Mesothelial cell of epicardium (in vitro differentiated cells): ENCODE measurements at places on chromosomes 5 and 9.

DNA sequence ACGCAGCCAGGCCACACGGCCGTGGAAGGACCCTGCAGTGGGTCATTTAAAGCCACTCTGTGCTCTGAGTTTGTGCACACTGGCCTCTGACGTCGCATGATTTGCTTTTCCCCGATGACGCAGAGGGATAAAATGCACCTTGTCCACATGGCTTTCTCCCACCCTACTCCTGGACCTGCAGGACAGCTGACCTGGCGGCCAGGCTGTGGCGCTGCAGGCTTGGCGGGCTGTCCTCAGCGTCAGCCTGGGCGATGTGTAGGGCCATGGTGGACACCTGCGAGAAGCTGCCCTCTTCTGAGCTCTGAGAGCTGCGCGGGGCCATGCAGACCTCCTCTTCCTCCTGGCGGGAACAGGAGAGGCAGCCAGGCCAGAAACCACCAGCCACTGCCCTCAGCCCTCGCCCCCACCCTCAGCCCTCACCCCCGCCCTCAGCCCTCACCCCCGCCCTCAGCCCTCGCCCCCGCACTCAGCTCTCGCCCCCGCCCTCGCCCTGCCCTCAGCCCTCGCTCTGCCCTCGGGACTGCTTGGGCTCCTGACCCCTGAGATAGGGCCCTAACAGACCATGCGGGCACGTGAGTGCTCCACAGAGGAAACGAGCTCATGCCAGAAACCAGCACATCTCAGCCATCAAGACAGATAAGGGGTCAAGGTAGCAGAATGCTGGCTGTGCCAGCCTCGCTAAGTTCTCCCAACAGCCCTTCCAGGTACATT is 20.0 kb upstream of the SCGB3A1 start:
- no peaks in the 10 kb centered on the region for H3K36me3 ChIP-seq
- H3K4me3 ChIP-seq = no peak overlapping the region
- H3K27me3 ChIP-seq = peaks cover 2% of the 10 kb centered on the region
- no peak overlapping the region for H3K27ac ChIP-seq

DNA sequence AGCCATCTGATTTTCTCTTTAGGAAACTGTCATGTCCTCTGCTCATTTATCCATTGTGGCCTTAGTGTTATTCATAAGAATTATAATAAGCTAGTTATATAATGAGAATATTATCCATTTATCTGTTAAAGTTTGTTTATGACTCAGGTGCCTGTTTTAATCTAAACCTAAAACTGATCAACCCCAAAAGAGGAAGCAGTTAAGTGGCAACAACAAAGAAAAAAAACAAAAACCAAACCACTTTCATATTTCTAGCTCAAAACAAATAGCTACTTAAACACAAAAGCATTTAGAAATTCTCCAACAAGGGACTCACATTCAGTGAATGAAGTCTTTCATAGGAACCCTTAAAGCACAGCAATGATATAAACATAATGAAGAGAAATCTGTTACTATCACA is 116.4 kb downstream of the APBA1 start:
- H3K27me3 ChIP-seq = peaks cover 17% of the 10 kb centered on the region
- peak overlapping the region; percentile 20 for H3K27ac ChIP-seq
- peaks cover 45% of the 10 kb centered on the region for H3K4me1 ChIP-seq
- no peak overlapping the region for H3K4me3 ChIP-seq
- DNase-seq = no peak
- H3K36me3 ChIP-seq = no peaks in the 10 kb centered on the region

DNA sequence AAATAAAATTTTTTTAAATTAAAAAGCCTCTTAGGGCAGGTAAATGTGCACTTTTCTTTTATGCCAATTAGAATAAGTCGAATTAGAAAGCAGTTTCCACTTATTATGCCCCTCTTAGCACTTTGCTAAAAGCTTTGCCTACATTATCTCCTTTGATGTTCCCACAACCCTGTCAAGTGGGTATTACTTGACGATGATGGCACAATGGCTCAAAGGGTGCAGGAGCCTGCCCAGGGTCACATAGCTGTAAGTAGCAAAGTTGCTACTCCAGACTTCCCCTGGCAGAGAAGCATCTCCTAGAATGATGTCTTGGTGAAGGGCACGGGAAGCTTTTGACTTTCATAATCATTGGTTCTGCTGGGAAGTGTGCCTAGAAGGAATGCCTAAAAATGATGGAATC is 18.4 kb upstream of the IQGAP2 start:
- no peak overlapping the region for H3K27ac ChIP-seq
- no peak for DNase-seq
- no peaks in the 10 kb centered on the region for H3K27me3 ChIP-seq
- H3K4me1 ChIP-seq = peaks cover 69% of the 10 kb centered on the region
- no peaks in the 10 kb centered on the region for H3K36me3 ChIP-seq
- no peak overlapping the region for H3K4me3 ChIP-seq

DNA sequence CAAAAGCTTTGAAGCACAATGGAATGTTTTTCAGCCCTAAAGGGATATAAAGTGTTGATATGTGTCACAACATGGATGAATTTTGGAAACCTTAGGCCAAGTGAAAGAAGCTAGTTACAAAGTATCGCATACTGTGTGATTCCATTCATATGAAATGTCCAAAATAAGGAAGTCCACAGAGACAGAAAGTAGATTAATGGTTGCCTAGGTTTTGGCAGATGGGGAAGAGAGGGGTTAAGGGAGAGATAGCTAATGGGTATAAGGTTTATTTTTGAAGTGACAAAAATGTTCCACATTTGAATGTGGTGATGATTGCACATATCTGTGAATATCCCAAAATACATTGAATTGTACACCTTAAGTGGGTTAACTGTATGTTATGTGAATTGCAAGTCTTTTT is 57.5 kb upstream of the MCCC2 start:
- no peak overlapping the region for H3K27ac ChIP-seq
- no peaks in the 10 kb centered on the region for H3K27me3 ChIP-seq
- H3K36me3 ChIP-seq = peaks cover 44% of the 10 kb centered on the region
- H3K4me3 ChIP-seq = no peak overlapping the region
- H3K4me1 ChIP-seq = no peaks in the 10 kb centered on the region

DNA sequence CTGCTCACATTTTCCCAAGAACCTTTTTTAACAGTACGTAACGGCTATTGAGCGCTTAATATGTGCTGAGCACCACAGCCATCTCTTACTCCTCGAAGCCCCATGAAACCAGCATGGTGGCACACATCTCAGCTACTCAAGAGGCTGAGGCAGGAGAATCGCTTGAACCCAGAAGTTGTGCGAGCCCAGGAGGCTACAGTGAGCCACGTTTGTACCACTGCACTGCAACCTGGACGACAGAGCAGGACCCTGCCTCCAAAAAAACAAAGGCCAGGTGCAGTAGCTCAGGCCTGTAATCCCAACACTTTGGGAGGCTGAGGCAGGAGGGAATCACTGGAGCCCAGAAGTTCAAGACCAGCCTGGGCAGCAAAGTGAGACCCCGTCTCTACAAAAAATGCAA is 28.2 kb downstream of the AQP7 start:
- H3K27ac ChIP-seq = no peak overlapping the region
- H3K4me3 ChIP-seq = no peak overlapping the region
- no peaks in the 10 kb centered on the region for H3K27me3 ChIP-seq
- H3K4me1 ChIP-seq = peaks cover 20% of the 10 kb centered on the region
- no peak for DNase-seq
- peaks cover 9% of the 10 kb centered on the region for H3K36me3 ChIP-seq

DNA sequence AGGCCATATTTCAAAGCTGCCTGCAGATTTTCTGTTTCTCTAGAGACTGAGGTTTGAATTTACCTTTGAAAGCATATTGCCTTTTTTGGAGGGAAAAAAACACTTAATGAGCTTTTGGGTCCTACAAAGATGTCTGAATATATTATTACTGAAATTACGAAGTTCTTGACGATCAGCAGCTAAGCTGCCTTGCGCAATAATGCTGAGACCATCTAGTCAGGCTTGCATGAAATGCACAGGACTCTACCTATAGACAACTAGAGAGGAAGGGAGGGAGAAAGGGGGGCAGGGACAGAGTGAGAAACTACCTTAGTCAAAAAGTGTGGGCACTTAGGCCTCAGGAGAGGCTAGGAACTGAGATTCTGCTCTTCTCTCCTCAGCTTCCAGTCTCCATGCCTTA is 175.9 kb upstream of the KIF2A start:
- H3K27ac ChIP-seq = no peak overlapping the region
- no peaks in the 10 kb centered on the region for H3K4me1 ChIP-seq
- H3K36me3 ChIP-seq = no peaks in the 10 kb centered on the region
- peaks cover 14% of the 10 kb centered on the region for H3K27me3 ChIP-seq
- no peak overlapping the region for H3K4me3 ChIP-seq

DNA sequence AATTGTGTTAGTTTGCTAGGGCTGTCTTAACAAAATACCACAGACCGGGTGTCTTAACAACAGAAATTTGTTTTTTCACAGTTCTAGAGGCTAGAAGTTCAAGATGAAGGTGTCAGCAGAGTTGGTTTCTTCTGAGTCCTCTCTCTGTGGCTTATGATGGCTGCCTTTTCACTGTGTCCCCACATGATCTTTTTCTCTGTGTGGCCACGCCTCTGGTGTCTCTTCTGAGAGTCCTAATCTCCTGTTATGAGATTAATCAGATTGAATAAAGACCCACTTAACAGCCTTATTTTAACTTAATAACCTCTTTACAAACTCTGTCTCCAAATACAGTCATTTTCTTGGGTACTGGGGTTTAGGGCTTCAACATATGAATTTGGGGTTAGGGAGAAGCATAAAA is 561.1 kb downstream of the NR2F1-AS1 start:
- DNase-seq = no peak
- no peak overlapping the region for H3K27ac ChIP-seq
- no peaks in the 10 kb centered on the region for H3K27me3 ChIP-seq
- no peak overlapping the region for H3K4me3 ChIP-seq

DNA sequence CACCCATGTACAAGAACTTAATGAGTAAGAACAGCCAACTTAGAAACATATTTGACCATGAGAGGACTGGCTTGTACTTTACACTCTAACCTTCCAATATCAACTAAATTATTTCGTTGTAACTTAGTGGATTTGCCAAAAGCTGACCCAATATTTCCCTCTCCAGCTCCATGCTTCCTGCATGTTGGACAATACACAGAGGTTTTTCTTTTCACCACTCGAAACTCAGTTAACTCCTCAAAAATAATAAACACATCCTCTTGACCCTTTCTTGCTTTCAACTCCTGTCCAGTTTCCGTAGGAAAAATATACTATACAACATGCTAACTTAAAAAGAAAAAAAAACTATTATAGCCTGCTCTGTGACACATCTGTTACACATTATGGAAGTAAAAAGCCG is 188.9 kb downstream of the MPDZ start:
- H3K4me1 ChIP-seq = peaks cover 44% of the 10 kb centered on the region
- no peak overlapping the region for H3K4me3 ChIP-seq
- H3K27ac ChIP-seq = peak overlapping the region; percentile 57
- peaks cover 8% of the 10 kb centered on the region for H3K36me3 ChIP-seq

DNA sequence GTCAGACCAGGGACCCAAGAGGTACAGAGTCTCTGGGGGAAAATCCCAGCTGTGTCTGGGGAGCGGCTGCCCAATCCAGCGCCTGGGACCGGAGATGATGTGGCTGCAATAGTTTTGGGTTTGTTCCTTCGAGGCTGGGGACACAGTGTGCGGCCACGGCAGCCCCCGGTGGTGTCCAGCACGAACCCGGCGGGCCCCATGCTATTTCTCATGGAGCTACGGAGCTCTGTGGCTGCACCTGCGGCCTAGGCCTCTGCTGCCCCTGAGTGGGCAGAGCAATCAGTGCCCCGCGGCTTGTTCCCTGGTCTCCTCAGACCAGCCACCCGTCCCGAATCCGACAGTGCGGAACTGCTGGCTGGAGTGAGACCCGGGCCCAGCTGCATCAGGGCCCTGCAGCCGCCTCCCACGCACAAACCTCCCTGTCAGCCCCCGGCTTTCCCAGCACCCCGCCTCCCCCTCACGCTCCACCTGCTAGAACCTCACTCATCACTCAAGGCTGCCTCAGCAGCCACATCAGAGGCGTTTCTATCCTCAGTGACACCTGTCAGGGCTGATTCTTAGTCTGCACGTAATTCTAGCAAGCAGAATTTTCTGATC is 29.0 kb downstream of the SARDH start:
- H3K4me3 ChIP-seq = no peak overlapping the region
- peaks cover 32% of the 10 kb centered on the region for H3K4me1 ChIP-seq
- H3K27me3 ChIP-seq = no peaks in the 10 kb centered on the region
- no peaks in the 10 kb centered on the region for H3K36me3 ChIP-seq
- no peak for DNase-seq

DNA sequence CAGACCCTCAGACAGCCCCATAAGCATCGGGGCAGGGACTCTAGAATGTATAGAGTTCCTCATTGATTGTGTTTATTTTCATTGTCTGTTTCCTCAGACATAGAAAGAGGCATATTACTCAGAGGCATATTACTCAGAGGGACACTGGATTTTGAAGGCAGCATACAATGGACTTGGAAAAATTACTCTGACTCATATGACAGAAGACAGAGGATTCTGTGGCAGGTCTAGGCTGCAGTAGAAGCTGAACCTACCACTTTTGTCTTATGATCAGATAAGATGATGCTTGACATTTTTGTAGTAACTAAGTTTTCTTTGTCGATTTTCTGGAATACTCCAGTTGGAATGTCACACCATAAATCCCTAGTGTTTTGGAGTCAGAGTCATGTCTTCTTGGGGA is 105.2 kb downstream of the ST8SIA4 start:
- H3K27me3 ChIP-seq = no peaks in the 10 kb centered on the region
- no peak for DNase-seq
- H3K4me3 ChIP-seq = no peak overlapping the region
- H3K4me1 ChIP-seq = no peaks in the 10 kb centered on the region
- no peak overlapping the region for H3K27ac ChIP-seq
- no peaks in the 10 kb centered on the region for H3K36me3 ChIP-seq

- H3K36me3 ChIP-seq = peaks cover 13% of the 10 kb centered on the region
- peaks cover 27% of the 10 kb centered on the region for H3K27me3 ChIP-seq
- H3K27ac ChIP-seq = no peak overlapping the region
- DNase-seq = no peak
- H3K4me1 ChIP-seq = no peaks in the 10 kb centered on the region
Observed at GRCh38 chr5:3619579-3619978, 23.9 kb downstream of the IRX1 start.

DNA sequence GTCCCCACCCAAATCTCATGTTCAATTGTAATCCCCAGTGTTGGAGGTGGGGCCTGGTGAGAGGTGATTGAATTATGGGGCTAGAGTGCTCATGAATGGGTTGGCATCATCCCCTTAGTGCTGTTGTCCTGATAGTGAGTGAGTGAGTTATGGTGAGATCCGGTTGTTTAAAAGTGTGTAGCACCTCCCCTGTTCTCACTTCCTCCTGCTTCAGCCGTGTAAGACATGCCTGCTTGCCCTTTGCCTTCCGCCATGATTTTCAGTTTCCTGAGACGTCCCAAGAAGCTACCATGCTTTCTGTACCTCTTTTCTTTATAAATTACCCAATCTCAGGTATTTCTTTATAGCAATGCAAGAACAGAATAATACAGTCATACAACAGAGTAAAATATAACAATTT is 742 bp upstream of the LECT2 start:
- no peak overlapping the region for H3K4me3 ChIP-seq
- peaks cover 12% of the 10 kb centered on the region for H3K4me1 ChIP-seq
- H3K27ac ChIP-seq = no peak overlapping the region
- peaks cover 2% of the 10 kb centered on the region for H3K27me3 ChIP-seq
- no peaks in the 10 kb centered on the region for H3K36me3 ChIP-seq
- DNase-seq = no peak
